ENCODE measurements at places on chromosomes 11 and 22.

- peaks cover 3% of the 10 kb centered on the region for H3K4me1 ChIP-seq
- no peaks in the 10 kb centered on the region for H3K36me3 ChIP-seq
- no peak for DNase-seq
- peaks cover 4% of the 10 kb centered on the region for H3K27me3 ChIP-seq
- no peak overlapping the region for H3K4me3 ChIP-seq
Measured at GRCh38 chr11:77425346-77425745, 48.5 kb downstream of the PAK1 start.

GRCh38 chr11:108302121-108302785, 79.4 kb downstream of the ATM start:
- no peaks in the 10 kb centered on the region for H3K27me3 ChIP-seq
- no peak overlapping the region for H3K4me3 ChIP-seq
- peak overlapping the region; percentile 71 for H3K27ac ChIP-seq
- H3K36me3 ChIP-seq, result peaks cover 6% of the 10 kb centered on the region

- peak; percentile 16 for DNase-seq
- H3K27ac ChIP-seq, result no peak overlapping the region
- no peak overlapping the region for H3K4me3 ChIP-seq
- no peaks in the 10 kb centered on the region for H3K4me1 ChIP-seq
Measured at GRCh38 chr11:69801513-69802335, 17.5 kb downstream of the FGF3 start.

- H3K27me3 ChIP-seq, result peaks cover 36% of the 10 kb centered on the region
- H3K27ac ChIP-seq, result no peak overlapping the region
- H3K4me1 ChIP-seq, result peaks cover 6% of the 10 kb centered on the region
- no peak overlapping the region for H3K4me3 ChIP-seq
- no peaks in the 10 kb centered on the region for H3K36me3 ChIP-seq
- DNase-seq, result no peak
Measured at GRCh38 chr11:34624069-34624468, 3.2 kb downstream of the EHF start.

DNA sequence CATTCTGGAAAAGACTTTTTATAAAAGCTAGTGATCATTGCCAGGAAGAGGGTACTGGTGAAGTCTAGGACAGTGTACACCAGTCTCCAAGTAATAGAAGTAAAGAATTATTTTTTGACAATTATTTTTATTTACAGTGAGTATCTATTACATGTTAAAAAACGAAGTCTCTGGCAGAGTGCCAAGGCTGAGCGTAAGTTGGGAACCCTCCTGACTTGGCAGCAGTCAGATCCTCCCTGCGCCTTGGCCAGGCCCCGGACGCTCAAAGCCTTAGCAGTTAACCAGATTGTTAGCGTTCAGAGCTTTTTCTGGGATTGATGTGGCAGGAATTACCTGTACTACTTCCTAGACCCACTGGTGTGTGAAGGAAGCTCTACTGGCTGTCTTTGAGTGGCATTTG, 38.1 kb upstream of the CTTN start:
- H3K27me3 ChIP-seq, result no peaks in the 10 kb centered on the region
- H3K4me1 ChIP-seq, result peaks cover 10% of the 10 kb centered on the region
- peaks cover 61% of the 10 kb centered on the region for H3K36me3 ChIP-seq
- H3K4me3 ChIP-seq, result no peak overlapping the region
- no peak for DNase-seq

GRCh38 chr11:65576867-65577755, 1.3 kb downstream of the EHBP1L1 start:
- H3K36me3 ChIP-seq, result peaks cover 21% of the 10 kb centered on the region
- no peaks in the 10 kb centered on the region for H3K27me3 ChIP-seq
- no peak for DNase-seq
- H3K4me3 ChIP-seq, result peak overlapping the region; percentile 82
- H3K4me1 ChIP-seq, result peaks cover 44% of the 10 kb centered on the region
- H3K27ac ChIP-seq, result peak overlapping the region; percentile 90

- no peak overlapping the region for H3K27ac ChIP-seq
- H3K4me1 ChIP-seq, result peaks cover 51% of the 10 kb centered on the region
- H3K36me3 ChIP-seq, result no peaks in the 10 kb centered on the region
- no peak overlapping the region for H3K4me3 ChIP-seq
- no peaks in the 10 kb centered on the region for H3K27me3 ChIP-seq
Measured at GRCh38 chr11:271319-271715, 6.9 kb upstream of the NLRP6 start.

DNA sequence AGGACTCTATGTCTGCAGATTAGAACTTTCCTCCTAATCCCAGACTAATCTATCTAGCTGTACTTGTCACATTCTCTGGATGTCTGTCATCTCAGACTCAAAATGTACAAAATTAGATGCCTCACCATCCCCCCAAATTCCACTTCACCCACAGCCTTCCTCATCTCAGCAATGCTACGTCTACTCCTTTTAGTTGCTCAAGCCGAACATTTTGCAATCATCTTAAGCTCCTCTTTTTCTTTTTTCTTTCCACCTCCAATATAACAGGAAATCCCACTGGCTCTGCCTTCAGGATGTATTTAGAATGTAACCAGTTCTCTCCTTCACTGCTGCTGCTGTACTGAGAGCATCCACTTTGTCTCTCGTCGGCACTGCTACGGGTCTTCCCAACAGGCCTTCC, 1091.8 kb downstream of the TBC1D22A start:
- H3K27ac ChIP-seq, result no peak overlapping the region
- peaks cover 19% of the 10 kb centered on the region for H3K27me3 ChIP-seq
- H3K4me1 ChIP-seq, result no peaks in the 10 kb centered on the region
- H3K4me3 ChIP-seq, result no peak overlapping the region
- DNase-seq, result no peak

DNA sequence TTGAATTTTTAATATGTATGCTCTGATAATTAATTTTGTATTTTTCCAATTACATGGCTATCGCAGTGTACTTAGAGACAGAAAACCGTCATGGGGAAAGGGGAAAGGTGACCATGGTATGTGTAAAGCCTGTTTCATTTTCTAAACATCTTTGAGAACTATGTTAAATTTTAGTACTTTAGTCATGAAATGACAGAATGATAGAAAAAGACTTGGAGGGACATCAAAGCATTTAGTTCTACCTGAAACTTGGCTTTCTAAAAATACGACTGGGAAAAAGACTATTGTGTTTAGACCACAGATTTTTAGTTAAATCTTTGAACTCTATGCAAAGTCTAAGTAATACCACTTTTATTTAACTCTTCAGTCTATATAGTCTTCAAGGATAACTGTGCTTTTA, 54.1 kb downstream of the MAML2 start:
- no peak for DNase-seq
- H3K4me1 ChIP-seq, result peaks cover 36% of the 10 kb centered on the region
- no peaks in the 10 kb centered on the region for H3K27me3 ChIP-seq
- peak overlapping the region; percentile 44 for H3K27ac ChIP-seq
- peaks cover 3% of the 10 kb centered on the region for H3K36me3 ChIP-seq
- H3K4me3 ChIP-seq, result peak overlapping the region; percentile 25

- no peak for DNase-seq
- no peaks in the 10 kb centered on the region for H3K36me3 ChIP-seq
- H3K27ac ChIP-seq, result peak overlapping the region; percentile 91
- H3K4me1 ChIP-seq, result peaks cover 48% of the 10 kb centered on the region
- H3K4me3 ChIP-seq, result peak overlapping the region; percentile 93
Measured at GRCh38 chr11:13278609-13279486, 1.3 kb downstream of the BMAL1 start.

DNA sequence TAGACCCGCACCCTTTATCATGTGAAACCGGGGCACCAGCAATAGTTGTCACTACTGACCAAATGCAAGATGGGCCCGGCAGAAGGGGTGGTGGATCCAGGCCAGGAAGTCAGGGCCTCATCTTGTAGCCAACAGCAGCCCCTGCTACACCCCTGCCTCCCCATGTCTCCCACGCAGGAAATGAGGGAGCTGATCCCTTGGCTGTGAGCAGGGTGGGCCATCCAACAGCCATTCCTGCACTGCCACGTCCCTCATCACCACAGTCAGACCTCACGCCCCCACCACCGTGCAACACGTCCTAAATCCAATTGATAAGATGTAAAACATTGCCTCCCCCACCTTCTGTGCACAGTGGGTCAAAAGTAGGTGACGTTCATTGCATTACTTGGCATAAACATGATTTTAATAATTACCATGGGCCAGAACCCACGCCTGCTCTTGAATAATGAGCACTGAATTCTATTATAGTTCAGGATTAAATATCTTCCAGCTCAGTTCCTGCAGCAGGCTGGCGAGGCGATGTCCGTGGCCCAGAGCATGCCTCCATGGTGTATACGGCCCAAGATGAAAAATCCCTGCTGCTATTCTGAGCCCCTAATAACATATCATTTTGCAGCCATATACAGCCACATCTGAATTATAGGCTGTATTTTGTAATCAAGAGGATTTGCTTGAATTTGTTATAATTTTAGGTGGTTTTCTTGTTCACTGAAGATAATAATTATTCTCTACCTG, 1373.8 kb downstream of the BRD1 start:
- H3K27me3 ChIP-seq, result peaks cover 15% of the 10 kb centered on the region
- no peaks in the 10 kb centered on the region for H3K36me3 ChIP-seq
- no peak overlapping the region for H3K4me3 ChIP-seq
- H3K4me1 ChIP-seq, result no peaks in the 10 kb centered on the region
- no peak overlapping the region for H3K27ac ChIP-seq

- DNase-seq, result no peak
- H3K4me1 ChIP-seq, result peaks cover under 1% of the 10 kb centered on the region
- H3K27ac ChIP-seq, result no peak overlapping the region
- H3K27me3 ChIP-seq, result peaks cover 54% of the 10 kb centered on the region
- no peaks in the 10 kb centered on the region for H3K36me3 ChIP-seq
Measured at GRCh38 chr11:120551191-120551590, 39.6 kb downstream of the GRIK4 start.

DNA sequence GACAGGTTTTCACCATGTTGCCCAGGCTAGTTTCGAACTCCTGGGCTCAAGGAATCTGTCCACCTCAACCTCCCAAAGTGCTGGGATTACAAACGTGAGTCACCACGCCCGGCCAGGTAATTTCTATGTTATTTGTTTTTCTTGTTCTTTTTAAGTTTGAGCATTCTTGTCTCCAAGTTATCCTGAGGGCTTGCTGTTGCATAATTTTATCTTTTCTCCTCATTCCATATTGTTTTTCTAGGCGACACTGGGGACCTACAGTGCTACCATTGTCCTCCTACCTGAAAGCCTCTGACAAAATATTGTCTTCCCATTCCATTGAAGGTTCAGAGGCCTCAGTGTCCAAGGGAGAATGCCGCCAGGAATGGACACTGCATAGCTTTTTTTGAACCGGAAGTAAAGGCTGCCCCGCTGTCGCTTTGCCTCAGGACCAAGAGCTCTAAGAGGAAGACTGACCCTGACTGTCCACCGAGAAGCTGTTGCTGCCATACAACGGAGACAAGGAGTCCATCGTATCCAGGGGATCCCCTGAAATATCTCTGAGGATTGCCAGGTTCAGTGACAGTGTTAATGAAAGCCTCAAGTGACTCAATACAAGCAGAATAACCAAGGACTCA, 9.7 kb downstream of the AP5B1 start:
- no peaks in the 10 kb centered on the region for H3K36me3 ChIP-seq
- no peak overlapping the region for H3K4me3 ChIP-seq
- no peak overlapping the region for H3K27ac ChIP-seq
- H3K4me1 ChIP-seq, result peaks cover 9% of the 10 kb centered on the region
- no peak for DNase-seq

DNA sequence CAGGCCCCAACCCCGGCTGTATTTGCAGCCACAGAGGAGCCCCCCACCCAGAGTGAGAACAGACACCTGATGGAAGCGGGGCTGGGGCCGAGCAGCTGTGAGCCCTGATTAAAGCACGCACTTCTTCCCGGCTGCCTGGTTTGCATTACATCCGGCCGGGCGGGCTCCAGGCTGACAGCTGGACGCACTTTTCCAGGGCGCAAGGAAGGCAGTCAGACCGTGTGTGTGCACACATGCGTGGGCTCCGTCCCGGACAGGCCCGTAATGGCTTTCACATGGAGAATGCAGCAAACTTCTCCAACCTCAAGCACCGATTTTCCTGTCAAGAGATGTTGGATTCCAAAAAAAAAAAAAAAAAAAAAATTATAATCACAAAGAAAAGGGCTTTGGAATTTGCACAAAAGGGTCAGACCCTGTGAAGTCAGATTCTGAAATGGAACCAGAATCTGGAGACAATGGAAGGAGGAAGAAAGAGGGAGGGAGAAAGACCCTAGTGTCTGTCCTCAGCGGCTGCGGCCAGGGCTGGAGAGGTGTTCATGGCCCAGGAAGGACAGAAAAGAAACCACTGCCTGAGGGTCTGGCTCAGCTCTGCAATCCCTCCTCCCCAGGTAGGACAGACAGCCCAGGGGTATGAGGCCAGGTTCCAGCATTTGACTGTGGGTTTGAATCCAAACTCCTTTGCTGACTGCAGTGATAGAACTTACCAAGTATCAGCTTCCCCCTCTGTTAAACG, 365.5 kb downstream of the MN1 start:
- H3K27ac ChIP-seq, result no peak overlapping the region
- no peak overlapping the region for H3K4me3 ChIP-seq
- H3K27me3 ChIP-seq, result peaks cover 12% of the 10 kb centered on the region
- no peaks in the 10 kb centered on the region for H3K36me3 ChIP-seq
- no peak for DNase-seq
- no peaks in the 10 kb centered on the region for H3K4me1 ChIP-seq

DNA sequence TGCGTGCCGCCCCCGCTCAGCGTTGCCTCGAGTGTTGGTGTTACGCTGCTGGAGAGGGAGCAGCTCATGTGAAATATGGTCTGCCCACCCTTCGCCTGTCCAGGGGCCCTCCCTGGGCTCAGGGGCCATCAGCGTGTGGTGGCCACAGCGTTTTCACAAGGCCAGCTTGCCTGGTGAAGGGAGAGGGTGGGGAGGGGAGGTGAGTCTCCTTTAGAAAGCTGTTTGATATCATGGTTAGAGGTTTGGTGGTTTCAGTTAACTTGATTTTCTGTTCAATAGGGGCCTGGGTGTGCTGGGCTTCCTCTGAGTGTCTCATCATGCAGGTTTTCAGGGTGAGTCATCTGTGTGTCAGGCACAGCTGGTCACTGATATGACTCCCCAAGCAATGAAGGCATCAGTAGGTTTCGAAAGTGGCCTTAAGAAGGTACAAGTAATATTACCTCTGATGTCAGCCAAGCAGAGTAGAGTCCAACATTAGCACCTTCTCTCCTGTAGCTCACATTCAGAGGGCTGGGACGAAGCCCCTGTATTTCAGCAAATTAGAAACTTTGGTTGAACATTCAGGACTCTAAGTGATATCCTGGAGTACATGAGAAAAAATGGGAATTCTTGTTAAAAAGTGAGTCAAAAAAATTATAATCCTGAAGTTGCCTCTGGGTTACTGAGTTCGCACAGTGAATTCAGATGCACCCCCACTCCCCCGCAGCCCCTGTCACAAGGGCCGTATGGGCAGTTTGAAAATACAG, 172.5 kb downstream of the TBC1D22A start:
- H3K27ac ChIP-seq, result peak overlapping the region; percentile 27
- peaks cover 45% of the 10 kb centered on the region for H3K36me3 ChIP-seq
- no peaks in the 10 kb centered on the region for H3K27me3 ChIP-seq

DNA sequence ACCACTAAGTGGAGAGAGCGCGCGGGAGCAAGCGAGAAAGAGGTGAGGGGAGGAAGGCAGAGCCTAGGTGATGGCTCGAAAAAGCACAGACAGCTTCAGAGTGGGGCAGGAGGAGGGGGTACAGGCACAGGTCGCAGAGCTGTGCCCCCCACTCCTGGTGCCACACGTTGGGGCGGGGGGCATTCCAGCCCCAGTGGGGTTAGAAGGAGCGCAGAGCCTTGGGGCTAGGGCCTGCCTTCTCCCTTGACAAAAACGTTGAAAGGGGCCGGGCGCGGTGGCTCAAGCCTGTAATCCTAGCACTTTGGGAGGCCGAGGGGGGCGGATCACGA, 41.6 kb upstream of the ISX start:
- no peak for DNase-seq
- H3K4me3 ChIP-seq, result no peak overlapping the region
- H3K4me1 ChIP-seq, result peaks cover 5% of the 10 kb centered on the region
- no peak overlapping the region for H3K27ac ChIP-seq
